ENCODE measurements at places on chromosomes 4 and X.

DNA sequence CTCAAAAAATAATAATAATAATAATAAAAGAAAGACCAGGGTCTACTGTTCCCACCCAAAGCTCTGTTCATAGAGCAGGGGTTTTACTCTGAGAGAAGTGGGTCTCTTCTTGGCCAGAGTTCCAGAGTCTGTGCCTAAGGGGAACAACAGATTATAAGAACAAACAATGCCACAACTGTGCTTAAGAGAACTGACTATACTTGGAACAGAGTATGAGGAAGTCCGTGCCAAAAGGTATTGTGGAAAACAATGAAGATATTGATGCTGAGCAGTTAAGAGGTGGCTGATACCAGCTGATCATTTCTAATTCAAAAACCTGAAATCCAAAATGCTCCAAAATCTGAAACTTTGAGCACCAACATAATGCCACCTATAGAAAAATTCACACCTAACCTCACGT is 229.6 kb downstream of the FBXO8 start:
- no peak for DNase-seq

DNA sequence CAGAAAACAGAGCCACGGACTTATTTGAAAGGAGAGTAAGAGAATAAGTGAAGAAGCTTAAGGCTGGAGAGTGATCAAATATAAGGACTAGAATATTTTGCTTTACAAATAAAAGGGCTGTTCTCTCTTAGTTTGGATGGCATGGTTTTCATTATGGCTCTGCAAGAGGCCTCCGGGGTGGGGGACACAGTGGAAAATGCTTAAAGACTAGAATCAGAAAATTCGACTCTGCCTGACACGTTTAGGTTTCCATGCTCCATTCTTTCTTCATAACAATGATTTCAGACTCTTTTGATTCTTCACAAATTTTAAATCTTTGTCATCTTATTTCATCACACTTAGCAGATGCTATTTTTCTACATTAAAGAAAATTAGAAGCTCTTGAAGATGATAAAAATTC is 632.4 kb upstream of the BOD1L1 start:
- DNase-seq = no peak

GRCh38 chrX:140507982-140508305 is 3.1 kb upstream of the SOX3 start:
- DNase-seq = peak; percentile 43

DNA sequence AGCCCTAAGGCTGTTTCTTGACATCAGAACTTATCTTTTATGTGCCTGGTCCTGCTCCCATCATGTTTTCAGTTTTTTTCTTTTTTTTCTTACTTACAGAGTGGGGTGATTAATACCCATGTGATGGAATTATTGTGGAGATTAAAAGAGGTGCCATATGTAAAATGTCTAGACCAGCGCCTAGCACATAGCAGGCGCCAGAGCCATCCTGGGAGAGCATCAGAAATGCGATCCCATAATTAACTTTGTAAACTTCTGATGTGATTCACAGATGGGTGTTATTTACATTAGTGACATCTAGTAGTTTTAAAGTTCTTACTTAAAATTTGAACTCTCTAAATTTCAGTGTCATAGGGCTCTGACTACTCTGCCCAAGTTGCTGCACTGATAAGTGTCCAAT is 66.2 kb upstream of the PGRMC2 start:
- no peak for DNase-seq

DNA sequence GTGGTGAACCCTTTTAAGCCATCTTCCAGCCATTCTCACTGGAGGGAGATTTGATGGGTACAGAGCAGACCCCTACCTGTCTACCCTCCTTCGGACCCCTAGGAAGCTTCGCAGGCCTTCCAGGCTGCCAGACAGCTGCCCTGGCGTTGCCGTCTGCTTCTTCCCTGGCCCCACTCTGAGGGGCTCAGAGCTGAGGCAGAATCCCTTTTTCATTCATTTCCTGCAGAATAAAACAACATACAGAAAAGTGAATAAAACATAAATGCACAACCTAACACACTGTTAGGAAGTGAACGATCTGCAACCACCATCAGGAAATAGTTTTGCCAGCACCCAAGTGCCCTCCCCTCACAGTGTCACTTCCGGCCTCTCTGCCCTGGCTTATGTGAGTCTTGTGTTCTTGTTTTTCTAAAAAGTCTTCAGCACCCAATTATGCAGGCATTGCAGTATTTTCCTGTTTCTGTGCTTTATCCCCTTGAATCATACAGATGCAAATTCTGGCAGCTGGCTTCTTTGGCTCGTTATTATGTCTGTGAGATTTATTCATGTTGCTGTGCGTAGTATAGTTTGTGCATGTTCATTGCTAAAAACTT is 5.6 kb upstream of the ADD1 start:
- DNase-seq = no peak

GRCh38 chr4:177380730-177381287 is 61.4 kb downstream of the AGA start:
- DNase-seq = peak; percentile 76

- DNase-seq = no peak
Observed at GRCh38 chrX:107360788-107361360, 88.6 kb upstream of the FRMPD3 start.

- peak; percentile 73 for DNase-seq
Observed at GRCh38 chrX:53048169-53049126, at the start of gene GPR173. GPR173 (plus strand) TSS chrX:53048789; CDS start chrX:53076622, 27,833 bp downstream.

- no peak for DNase-seq
Observed at GRCh38 chr4:19301527-19301926, 950.2 kb upstream of the SLIT2 start.

DNA sequence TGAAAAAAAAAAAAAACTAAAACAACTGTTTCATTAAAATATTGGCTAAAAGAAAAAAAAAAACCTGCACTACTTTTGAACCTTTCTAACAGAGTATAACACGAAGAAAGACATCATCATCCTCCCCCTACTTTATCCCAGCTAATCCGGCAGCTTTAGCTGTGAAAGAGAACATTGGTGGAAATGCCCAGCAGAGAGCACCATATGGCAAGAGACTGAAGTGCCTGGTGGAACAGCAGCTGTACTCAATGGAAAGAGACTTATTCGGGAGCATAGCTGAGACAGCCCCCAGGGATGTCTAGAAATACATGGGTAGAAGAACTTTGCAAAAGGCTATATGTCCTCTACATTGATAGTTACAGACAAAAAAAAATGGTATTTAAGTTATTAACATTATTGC is 30.3 kb downstream of the STPG2 start:
- no peak for DNase-seq

- DNase-seq = no peak
Observed at GRCh38 chr4:86848136-86848535, 1.0 kb downstream of the SLC10A6 start.

- DNase-seq = peak; percentile 60
Observed at GRCh38 chrX:150548684-150549083, 19.7 kb upstream of the MTM1 start.

DNA sequence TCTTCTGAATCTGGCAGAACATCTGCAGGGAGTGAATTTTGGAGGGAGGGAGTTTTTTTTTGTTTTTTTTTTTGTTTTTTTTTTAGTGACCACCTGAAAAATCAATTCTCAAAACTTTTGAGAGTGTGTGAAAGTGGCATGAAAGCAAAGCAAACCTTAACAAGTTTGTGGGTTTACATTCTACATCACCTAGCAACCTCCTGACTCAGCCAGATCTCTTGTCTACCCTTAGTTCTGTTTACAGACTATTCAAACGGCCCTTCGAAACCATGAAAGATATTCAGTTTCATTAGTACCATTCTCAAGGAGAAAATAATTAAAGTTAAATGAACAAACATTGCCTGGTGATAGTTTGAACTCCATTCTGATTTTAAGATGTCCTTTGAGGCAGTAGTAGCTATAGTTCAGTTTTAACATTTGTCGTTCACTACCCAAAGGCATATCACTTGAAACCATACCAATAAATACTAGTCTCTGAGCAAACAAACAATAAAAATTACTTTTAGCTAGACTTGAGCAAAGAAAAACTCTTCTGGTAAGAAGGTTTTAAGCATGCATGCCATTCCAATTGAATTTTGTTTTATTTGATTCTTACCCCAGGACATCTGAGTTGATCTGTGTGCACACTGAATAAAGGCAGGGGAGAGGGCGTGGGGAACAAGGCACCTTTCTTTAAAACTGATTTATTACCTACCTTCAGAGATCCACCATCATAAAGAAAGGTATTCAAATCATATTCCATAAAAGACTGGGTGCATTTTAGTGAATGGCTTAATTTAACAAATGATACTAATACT is 137.7 kb downstream of the ARX start:
- no peak for DNase-seq

GRCh38 chrX:9087271-9088040 is 53.5 kb upstream of the FAM9B start:
- no peak for DNase-seq

DNA sequence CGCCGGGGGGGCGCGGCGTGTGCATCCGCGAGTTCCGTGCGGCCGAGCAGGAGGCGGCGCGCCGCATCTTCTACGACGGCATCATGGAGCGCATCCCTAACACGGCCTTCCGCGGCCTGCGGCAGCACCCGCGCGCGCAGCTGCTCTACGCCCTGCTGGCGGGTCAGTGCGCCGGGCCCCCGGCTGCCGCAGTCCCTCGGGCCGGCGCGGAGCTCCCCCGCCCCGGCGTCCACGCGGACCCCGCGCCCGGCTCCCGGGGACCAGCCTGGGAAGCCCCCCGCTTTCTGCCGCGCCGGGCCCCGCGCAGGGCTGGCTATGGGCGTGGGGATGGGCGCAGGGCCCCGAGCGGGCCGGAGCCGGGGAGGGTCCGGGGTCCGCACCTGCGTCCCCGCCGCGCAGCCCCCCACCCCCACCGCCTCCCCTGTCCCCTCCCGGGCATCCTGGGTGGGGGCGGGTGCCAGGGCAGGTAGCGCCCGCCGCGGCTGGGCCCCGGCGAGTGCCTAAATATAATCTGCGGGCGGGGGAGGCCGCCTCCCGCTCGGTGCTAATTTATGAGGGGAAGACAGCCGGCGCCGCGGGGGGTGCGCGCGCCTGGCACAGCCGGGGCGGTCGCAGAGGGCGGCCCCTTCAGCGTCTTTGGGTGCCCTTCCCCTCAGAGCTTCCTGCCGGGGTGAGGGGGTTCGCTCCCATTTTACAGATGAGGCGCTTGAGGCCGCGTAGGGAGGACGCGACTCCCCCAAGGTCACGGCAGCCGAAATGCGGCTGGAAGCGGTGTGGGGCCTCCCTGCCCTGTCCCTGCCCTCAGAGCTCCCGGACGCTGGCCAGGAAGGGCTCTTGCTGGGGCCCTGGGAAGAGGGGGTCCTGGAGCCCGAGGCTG is 837 bp downstream of the NAT8L start:
- DNase-seq = peak; percentile 34

DNA sequence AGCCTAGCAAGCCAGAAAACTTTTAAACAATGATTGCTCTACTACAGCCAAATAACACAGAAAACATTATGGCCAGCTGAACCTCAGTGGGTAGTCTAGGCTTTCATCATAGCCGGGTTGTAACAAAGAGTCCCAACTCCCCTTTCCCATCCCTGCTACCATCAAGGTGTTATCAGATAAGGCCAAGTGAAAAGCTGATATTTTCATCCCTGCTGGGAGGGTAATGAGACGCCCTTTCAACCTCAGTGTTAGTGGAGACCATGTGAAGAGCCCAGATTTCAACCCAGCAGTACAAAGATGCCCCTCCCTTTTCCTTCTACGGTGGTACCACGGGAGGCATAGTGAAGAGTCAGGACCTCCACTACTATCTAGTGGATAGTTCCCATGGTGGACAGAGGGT is 433.7 kb downstream of the GPM6A start:
- DNase-seq = no peak

DNA sequence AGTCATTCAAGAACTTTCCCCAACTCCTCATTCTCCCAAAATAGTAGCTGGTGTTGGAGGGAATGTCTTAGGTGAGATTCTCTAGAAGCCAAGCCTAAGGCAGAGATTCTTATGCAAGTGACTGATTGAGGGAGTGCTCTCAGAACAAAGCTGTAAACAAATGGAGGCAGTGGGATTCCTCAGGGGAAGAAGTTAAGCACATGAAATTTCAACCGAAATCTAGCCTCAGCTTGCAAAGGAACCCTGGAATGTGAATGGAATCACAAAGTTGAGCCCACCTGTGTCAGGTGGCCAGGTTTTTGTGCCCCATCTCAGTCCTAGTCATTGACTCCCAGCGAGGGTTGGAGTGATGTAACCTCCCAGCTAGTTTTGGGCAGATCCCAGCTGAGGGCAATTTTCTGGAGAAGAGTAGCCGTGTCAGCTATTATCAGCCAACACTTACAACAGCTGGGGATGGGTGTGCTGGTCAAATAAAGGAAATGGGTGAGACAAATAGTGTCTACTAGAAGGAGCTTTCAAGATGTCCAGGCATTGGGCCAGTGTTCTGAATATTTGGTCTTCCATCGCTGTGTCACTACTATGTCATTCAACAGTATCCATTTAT is 29.7 kb upstream of the FGF2 start:
- DNase-seq = peak; percentile 57

GRCh38 chr4:41332510-41333054 is 75.9 kb downstream of the UCHL1 start:
- DNase-seq = no peak
